ENCODE measurements at places on chromosomes 7 and 10.

DNA sequence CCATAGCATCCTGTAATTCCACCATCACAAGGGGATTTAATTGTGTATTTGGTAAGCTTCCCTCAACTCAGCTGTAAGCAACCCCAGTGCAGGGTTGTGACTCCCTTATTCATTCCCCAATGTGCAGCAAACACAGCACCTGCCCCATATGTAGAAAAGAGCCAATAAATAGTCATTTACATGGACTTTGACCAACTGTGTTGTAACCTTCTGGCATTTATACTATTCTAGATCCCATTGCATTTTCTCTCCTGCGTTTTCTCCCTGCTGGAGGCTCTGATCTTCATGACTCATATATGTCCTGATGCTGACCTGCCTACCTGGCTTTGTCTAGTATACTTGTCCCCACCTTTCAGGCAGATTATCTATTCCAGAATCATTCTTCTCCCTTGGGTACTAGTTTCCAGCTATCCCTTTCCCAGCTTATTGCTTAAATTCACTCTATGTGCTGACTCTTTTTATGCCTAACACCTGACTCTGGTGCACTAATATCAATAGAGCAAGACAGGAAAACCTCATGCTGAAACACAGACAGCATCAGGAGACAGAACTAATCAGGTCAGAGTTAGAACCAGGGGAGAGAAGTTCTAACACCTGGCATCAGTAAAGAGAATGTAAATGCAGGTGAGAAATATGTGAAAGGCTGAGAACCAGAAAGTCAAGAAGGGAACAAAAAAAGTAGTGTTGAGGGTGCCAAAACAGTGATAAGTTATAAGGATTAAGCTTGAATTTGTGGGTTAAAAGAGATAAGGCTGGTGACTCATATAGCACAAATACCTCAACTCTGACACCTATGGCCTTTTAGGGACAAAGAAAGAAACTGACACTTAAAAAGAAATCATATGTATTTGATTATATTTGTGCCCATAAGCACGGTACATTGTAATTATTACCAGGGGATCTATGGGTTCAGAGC is 402.7 kb downstream of the IPMK start:
- no peak overlapping the region for H3K27ac ChIP-seq
- no peaks in the 10 kb centered on the region for H3K36me3 ChIP-seq

- H3K36me3 ChIP-seq = no peaks in the 10 kb centered on the region
- H3K27ac ChIP-seq = no peak overlapping the region
- no peak overlapping the region for H3K4me3 ChIP-seq
- H3K27me3 ChIP-seq = no peaks in the 10 kb centered on the region
These were observed 7.2 kb downstream of the DEPP1 start for GRCh38 chr10:44971434-44971833.

GRCh38 chr10:125824736-125825135 is 1.4 kb downstream of the BCCIP start:
- no peak overlapping the region for H3K4me3 ChIP-seq
- H3K36me3 ChIP-seq = peaks cover 39% of the 10 kb centered on the region
- no peaks in the 10 kb centered on the region for H3K27me3 ChIP-seq
- H3K27ac ChIP-seq = no peak overlapping the region
- DNase-seq = peak; percentile 59

GRCh38 chr10:1243486-1244234 is 187.5 kb downstream of the WDR37 start:
- peak; percentile 52 for DNase-seq
- H3K36me3 ChIP-seq = no peaks in the 10 kb centered on the region
- no peak overlapping the region for H3K27ac ChIP-seq
- H3K4me1 ChIP-seq = peaks cover 2% of the 10 kb centered on the region
- peaks cover 16% of the 10 kb centered on the region for H3K27me3 ChIP-seq
